ENCODE measurements at places on chromosomes 3 and 15.
A peak's percentile ranks its signal among the peaks of the same experiment; 100 is the strongest.

DNA sequence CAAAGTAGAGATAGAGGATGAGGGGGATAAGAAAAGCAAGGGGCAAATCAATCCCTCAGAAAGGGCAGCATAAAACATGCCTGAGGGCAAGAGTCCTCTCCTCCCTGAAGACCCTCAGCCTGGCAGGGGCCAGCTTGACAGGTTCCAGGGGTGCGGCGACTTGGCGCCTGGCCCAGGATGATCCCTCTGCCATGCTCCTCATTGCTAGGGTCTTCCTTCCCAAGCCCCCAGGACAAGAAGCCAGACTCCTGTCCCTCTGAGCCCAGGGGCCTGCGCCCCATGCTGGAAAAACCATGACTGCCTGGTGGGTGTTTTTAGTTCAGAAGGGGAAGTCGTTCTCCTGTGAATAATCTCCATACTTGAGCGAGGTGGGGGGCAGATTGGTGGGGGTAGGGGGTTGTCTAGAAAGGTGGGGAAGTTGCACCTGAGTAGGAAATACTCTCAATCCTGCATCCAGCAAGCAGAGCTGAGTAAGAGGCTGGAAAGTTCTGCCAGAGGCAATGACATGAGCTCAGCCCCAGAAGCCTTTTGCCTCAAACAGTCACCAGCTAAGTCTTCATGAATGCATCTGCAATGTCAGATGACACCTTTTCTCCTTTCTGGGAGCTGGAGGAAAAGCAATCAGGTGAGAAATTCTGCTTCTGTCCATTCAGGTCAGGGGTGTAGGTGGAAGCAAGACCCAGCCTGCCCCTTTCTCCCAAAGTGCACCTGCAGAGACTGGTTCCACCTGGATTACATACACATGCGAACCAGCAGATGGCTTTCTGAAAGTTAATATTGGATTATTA is 18.3 kb downstream of the SLC12A8 start:
- H3K27me3 ChIP-seq, result no peaks in the 10 kb centered on the region
- no peak overlapping the region for H3K4me3 ChIP-seq
- no peaks in the 10 kb centered on the region for H3K36me3 ChIP-seq

DNA sequence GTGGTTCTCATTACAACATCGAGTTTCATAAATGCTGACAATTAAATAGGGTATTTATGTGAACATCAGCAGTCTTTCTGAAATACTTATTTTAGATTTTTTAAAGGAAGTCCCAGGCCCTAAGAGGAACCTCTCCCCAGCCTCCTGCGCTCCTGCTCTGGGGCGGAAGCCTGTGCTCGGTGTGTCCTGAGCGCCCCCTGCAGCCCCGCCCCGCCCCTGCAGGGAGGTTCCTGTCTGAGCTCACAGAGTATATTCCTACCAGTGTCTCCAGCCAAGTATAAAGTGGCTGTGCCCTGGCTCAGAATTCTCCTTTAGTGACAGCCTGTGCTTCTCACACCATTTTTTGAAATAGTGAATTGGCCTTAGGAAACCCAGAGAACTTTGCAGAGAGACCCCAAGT is 567.9 kb downstream of the GOLGA6L6 start:
- H3K36me3 ChIP-seq, result no peaks in the 10 kb centered on the region
- no peak overlapping the region for H3K27ac ChIP-seq
- no peaks in the 10 kb centered on the region for H3K27me3 ChIP-seq
- no peak for DNase-seq
- no peaks in the 10 kb centered on the region for H3K4me1 ChIP-seq

GRCh38 chr3:161395115-161396012 is 24.0 kb upstream of the SPTSSB start:
- H3K4me1 ChIP-seq, result no peaks in the 10 kb centered on the region
- H3K4me3 ChIP-seq, result no peak overlapping the region

DNA sequence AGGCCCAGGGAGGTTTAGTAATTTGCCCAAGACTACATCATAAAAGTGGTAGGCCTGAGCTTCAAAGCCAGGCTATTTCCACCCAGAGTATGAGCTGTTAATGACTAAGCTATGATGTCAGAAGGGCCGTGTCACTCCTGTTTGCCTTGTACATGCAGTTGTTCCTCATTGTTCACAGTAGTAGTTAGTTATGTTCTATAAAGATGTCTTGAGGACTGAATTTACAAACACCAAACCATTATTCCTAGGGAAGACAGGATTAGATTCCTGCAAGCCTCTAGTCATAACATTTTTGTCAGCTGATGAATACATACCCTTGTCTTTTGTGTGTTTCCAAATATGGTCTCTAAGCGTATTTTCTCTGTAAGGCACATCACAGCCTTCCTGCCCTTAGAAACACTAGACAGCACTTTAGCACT is 20.9 kb upstream of the LARS2 start:
- no peak overlapping the region for H3K27ac ChIP-seq
- H3K27me3 ChIP-seq, result no peaks in the 10 kb centered on the region
- DNase-seq, result no peak
- H3K4me1 ChIP-seq, result no peaks in the 10 kb centered on the region

DNA sequence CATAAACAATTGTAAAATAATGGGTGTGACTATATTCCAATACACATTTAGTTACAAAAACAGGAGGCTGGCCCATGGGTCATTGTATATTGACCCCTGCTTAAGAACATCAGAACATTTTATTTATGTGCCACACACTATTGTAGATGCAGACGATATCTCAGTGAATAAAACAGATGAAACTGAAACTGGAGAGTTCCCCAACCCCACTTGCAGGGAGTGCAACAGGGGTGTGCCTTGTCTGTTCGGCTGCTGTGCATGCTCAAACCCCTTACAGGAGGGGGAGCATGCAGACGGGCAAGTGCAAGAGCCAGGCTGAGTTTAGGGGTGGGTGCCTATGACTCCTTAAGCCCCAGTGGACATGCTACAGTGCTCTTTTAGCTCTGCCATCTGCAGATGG is 509.6 kb downstream of the IGSF11 start:
- no peaks in the 10 kb centered on the region for H3K4me1 ChIP-seq
- no peak overlapping the region for H3K27ac ChIP-seq
- DNase-seq, result no peak
- no peaks in the 10 kb centered on the region for H3K27me3 ChIP-seq
- no peaks in the 10 kb centered on the region for H3K36me3 ChIP-seq

GRCh38 chr3:140308535-140308934 is 369.3 kb upstream of the TRIM42 start:
- no peaks in the 10 kb centered on the region for H3K4me1 ChIP-seq
- no peaks in the 10 kb centered on the region for H3K36me3 ChIP-seq
- H3K4me3 ChIP-seq, result no peak overlapping the region
- H3K27ac ChIP-seq, result no peak overlapping the region

GRCh38 chr15:74044267-74045110 is 37.9 kb downstream of the GOLGA6A start:
- no peaks in the 10 kb centered on the region for H3K36me3 ChIP-seq
- peak; percentile 64 for DNase-seq
- H3K4me1 ChIP-seq, result peaks cover 70% of the 10 kb centered on the region
- peak overlapping the region; percentile 73 for H3K27ac ChIP-seq

GRCh38 chr15:59845942-59846499 is 156.9 kb upstream of the BNIP2 start:
- no peaks in the 10 kb centered on the region for H3K4me1 ChIP-seq
- H3K27ac ChIP-seq, result no peak overlapping the region
- no peak for DNase-seq
- peaks cover 28% of the 10 kb centered on the region for H3K27me3 ChIP-seq

DNA sequence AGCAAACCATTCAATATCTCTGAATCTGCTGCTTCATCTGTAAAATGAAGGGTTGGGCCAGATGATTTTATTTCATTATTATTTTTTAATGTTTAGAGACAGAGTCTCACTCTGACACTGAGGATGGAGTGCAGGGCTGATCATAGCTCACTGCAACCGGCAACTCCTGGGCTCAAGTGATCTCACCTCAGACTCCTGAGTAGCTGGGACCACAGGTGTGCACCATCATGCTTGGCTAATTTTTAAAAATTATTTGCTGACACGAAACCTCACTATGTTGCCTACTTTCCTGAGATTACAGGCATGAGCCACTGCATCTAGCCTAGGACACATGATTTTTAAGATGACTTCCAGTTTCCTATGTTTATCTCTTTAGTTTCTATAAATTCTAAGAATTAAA is 105.8 kb downstream of the P3H2 start:
- H3K4me1 ChIP-seq, result peaks cover 19% of the 10 kb centered on the region
- H3K27ac ChIP-seq, result no peak overlapping the region
- no peaks in the 10 kb centered on the region for H3K36me3 ChIP-seq

DNA sequence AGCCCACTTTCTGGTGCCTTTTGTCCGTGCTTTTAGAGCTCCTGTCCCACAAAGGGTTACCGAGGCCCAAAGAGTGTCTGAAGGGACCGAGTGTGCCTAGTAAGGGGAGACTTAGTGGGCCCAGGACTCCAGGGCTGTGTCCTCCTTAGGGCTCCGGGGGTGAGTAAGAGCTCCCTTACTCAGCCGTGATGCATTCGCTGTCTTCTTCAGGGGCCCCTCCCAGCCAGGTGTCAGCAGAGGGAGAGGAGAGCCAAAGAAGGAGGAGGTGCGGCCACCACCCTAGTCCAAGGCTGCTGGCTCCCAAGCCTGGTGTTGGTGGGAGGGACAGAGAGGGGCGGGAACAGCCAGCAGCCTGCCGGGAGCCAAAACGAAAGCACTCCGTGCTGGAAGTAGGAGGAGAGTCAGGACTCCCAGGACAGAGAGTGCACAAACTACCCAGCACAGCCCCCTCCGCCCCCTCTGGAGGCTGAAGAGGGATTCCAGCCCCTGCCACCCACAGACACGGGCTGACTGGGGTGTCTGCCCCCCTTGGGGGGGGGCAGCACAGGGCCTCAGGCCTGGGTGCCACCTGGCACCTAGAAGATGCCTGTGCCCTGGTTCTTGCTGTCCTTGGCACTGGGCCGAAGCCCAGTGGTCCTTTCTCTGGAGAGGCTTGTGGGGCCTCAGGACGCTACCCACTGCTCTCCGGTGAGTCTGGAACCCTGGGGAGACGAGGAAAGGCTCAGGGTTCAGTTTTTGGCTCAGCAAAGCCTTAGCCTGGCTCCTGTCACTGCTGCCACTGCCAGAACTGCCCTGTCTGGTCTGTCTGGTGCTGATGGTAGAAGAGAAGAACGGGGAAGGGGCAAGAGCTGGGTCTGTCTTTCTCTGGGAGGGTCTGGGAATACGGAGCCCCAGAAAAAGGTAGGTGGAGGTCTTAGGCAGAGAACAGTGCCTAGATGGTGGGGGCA is at the start of gene IL17RC:
IL17RC (plus strand) TSS at position 365 of the 947 bp plus-strand sequence; CDS start at position 583, 218 bp downstream.
- DNase-seq, result peak; percentile 89
- H3K27ac ChIP-seq, result peak within 1 kb of the TSS; percentile 94
- H3K27me3 ChIP-seq, result no peaks in the 10 kb centered on the region
- peak within 1 kb of the TSS; percentile 69 for H3K4me3 ChIP-seq
- H3K4me1 ChIP-seq, result peaks cover 22% of the 10 kb centered on the region

DNA sequence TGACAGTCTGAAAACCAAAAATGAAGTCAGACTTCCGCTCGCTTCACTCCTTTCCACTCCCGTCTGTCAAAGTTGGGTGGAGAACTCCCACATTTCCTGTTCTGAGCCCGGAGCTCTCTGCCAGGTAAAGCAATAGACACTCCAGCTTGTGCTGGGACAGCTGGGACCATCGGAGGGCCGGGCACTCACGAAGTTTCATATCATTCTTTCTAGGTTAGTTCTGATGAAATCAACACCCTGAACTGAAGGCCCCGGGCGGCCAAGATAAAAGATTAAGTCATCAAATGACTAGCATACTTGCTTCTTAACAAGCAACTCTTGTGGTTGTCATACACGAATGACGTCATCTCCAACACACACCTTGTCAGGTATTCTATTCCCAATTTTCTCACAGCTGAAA is 42.1 kb downstream of the MAGI1 start:
- H3K27ac ChIP-seq, result peak overlapping the region; percentile 13
- H3K36me3 ChIP-seq, result no peaks in the 10 kb centered on the region

- no peak overlapping the region for H3K27ac ChIP-seq
- no peaks in the 10 kb centered on the region for H3K36me3 ChIP-seq
- H3K4me1 ChIP-seq, result no peaks in the 10 kb centered on the region
- DNase-seq, result no peak
- H3K27me3 ChIP-seq, result no peaks in the 10 kb centered on the region
Measured at GRCh38 chr3:22122567-22122966, 371.6 kb upstream of the ZNF385D start.

- DNase-seq, result no peak
- no peaks in the 10 kb centered on the region for H3K36me3 ChIP-seq
- peaks cover 9% of the 10 kb centered on the region for H3K4me1 ChIP-seq
- H3K27ac ChIP-seq, result no peak overlapping the region
- H3K27me3 ChIP-seq, result no peaks in the 10 kb centered on the region
Measured at GRCh38 chr3:13492976-13493866, 13.1 kb downstream of the HDAC11 start.

- no peaks in the 10 kb centered on the region for H3K36me3 ChIP-seq
- peaks cover 22% of the 10 kb centered on the region for H3K4me1 ChIP-seq
- H3K4me3 ChIP-seq, result no peak overlapping the region
- DNase-seq, result no peak
- H3K27me3 ChIP-seq, result no peaks in the 10 kb centered on the region
Measured at GRCh38 chr3:186220911-186221645, 112.2 kb upstream of the ETV5 start.

DNA sequence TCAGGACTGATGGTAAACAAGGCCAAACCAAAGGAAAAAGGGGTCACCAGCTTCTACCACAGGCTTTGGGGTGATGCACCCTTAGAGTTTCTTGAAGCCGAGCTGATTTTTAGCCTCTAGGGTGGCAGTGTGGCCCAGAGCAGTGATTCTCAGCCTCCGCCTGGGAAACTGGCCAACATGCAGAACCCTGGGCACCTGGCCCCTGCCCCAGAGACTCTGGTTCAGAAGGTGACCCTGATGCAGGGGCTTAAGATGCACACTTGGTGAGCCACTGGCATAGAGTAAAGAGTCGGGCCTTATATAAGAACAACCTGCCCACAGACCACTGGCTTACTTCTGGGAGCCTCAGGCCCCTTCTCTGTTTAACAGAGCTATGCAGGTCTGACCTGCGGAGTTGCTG is 44.5 kb downstream of the SYNM start:
- H3K27ac ChIP-seq, result no peak overlapping the region
- H3K36me3 ChIP-seq, result peaks cover 3% of the 10 kb centered on the region
- peaks cover 9% of the 10 kb centered on the region for H3K4me1 ChIP-seq

GRCh38 chr3:149790268-149790667 is 2.1 kb downstream of the ANKUB1 start:
- DNase-seq, result no peak
- H3K4me3 ChIP-seq, result no peak overlapping the region
- no peaks in the 10 kb centered on the region for H3K4me1 ChIP-seq
- H3K27ac ChIP-seq, result no peak overlapping the region
- no peaks in the 10 kb centered on the region for H3K27me3 ChIP-seq

DNA sequence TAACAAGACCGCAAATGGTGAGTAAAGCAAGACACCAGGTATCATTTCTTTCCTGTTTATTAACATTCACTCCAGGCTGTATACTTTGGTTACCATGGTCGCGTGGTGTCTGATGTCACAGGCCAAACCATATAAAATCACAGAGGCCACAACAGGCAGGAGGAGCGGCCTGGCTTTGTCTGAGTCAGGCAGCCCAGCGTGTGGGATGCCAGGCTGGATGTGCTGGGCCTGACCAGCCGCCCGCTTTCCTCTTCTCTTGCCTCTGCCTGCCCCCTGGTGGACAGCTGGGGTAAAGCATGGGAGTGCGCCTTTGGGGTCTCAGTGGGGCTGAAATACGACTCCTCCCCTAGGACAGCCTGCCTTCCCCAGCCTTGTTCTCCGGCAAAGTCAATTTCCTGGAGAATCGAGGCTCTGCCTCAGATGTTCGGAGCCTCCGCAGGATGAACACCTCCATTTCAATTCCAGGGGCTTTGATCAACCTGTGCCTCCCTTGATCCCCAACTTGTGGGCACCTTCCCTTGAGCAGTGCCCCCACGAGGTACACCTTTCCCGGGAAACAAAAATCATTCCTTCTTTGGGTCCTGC is 78.2 kb downstream of the CCNL1 start:
- DNase-seq, result peak; percentile 88
- no peaks in the 10 kb centered on the region for H3K36me3 ChIP-seq
- H3K4me1 ChIP-seq, result peaks cover 16% of the 10 kb centered on the region
- H3K27me3 ChIP-seq, result no peaks in the 10 kb centered on the region
- no peak overlapping the region for H3K4me3 ChIP-seq
